ENCODE measurements at places on chromosomes 2 and 18. TPM values are rescaled to one million over a fixed set of nuclear protein-coding genes. Genes with fewer than 3 reads are reported as not detected.

The PCGF1 gene
- total RNA-seq = 22.9 TPM

The SIGLEC15 gene
- not detected for total RNA-seq

The RAB11FIP5 gene
- 99.7 TPM for total RNA-seq

The NXPH2 gene
- total RNA-seq = not detected

The FAM124B gene
- not detected for total RNA-seq

The MC5R gene
- not detected for total RNA-seq

The TXNL1 gene
- total RNA-seq = 29.9 TPM

The LRATD1 gene
- total RNA-seq = 6.5 TPM

The MAP2 gene
- 1.5 TPM for total RNA-seq

The CD8B2 gene
- 0.11 TPM for total RNA-seq

The HJURP gene
- 7.9 TPM for total RNA-seq

The CEP192 gene
- 30.6 TPM for total RNA-seq

The UPP2 gene
- not detected for total RNA-seq

The CAVIN2 gene
- 4.2 TPM for total RNA-seq

The ZNF396 gene
- 2.0 TPM for total RNA-seq

The LRRC30 gene
- not detected for total RNA-seq

The PRKD3 gene
- 66.4 TPM for total RNA-seq

The BOK gene
- total RNA-seq = 138 TPM

The IL1RL2 gene
- total RNA-seq = 10.6 TPM

The LCT gene
- not detected for total RNA-seq

The TMEM178A gene
- total RNA-seq = not detected

The SYT4 gene
- total RNA-seq = not detected

The CDH2 gene
- 10.3 TPM for total RNA-seq

The EGR4 gene
- not detected for total RNA-seq
